ENCODE measurements at places on chromosomes 7 and 10.

GRCh38 chr7:44313621-44314031, 11.8 kb downstream of the CAMK2B start:
- no peak for DNase-seq

GRCh38 chr10:23069019-23069815, 26.2 kb upstream of the MSRB2 start:
- no peak for DNase-seq

- DNase-seq: no peak
These were observed 356.4 kb downstream of the GALNT17 start for GRCh38 chr7:71488308-71488707.

DNA sequence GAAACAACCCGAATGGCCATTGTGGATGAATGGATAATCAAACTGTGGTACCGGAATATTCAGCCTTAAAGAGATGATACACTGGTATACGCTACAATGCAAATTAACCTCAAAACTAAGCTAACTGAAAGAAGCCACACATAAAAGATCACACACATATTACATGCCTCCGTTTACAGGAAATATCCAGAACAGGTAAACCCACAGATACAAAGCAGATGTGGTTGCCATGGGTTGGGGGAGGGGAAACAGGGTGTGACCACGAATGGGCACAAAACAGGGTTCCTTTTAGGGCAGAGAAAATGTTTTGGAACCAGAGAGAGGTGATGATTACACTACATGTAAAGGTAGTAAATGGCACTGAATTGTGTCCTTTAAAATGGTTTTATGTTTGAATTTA, 16.6 kb downstream of the ESYT2 start:
- peak; percentile 64 for DNase-seq

- no peak for DNase-seq
These were observed 3.1 kb upstream of the TMEM26 start for GRCh38 chr10:61456095-61456789.

- no peak for DNase-seq
These were observed 265.3 kb downstream of the TCERG1L start for GRCh38 chr10:131046194-131046593.

GRCh38 chr10:86518781-86519180, 2.8 kb downstream of the WAPL start:
- DNase-seq: no peak

DNA sequence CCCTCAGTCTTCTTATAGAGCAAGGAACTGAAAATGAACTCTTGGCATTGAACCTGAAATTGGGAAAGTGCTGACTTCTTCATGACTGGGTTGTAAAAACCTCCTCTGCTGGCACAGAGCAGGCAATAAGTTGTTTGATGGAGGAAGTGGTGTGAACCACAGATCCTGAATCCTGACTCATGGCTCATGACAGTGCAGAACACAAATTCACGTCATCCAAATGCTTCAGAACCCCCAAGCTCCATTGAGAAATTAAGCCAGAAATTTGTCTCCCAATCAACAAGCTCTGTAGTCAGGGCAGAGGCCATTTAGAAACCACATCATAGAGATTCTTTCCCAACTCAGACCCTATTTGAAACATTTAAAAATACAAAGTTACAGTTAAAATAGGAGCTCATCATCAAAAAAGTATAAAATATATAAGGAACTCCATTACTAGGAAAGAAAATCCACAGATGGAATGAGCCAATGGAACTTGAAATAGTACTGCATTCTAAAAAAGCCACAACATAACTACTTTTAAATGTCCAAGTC, 10.3 kb upstream of the STK17A start:
- peak; percentile 30 for DNase-seq

GRCh38 chr7:130329681-130330080, 14.9 kb upstream of the CPA5 start:
- DNase-seq: no peak

- DNase-seq: no peak
These were observed 134.9 kb upstream of the ZNF92 start for GRCh38 chr7:65238785-65239184.

DNA sequence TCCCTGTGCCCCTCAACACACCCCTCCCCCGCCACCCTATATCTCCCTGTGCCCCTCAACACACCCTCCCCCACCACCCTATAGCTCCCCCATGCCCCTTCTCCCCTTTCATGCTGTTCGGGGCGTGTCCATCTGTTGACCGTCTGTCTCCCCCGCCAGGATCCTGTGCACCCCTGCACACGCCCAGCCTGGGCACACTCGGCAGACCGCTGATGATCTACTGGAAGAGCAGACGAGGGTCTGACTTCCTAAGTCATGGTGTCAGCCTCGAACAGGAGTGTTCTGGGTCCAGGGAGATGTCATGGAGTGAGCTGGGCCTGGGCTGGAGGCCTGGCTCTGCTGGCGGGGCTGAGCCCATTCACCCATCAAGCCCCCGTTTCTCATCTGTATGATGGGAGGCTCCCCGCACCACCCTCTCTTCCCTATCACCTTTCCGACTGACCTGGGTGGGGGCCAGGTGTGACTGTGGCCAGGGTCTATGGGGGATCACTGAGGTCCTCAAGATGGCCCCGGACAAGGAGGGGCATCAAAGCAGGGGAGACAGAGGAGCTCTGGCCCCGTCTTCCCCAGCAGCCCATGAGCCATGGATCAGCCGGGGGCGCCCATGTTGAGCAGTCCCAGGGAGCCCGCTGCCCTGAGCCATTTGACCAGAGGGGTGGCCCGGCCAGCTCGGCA, 48.3 kb downstream of the PDGFA start:
- no peak for DNase-seq

DNA sequence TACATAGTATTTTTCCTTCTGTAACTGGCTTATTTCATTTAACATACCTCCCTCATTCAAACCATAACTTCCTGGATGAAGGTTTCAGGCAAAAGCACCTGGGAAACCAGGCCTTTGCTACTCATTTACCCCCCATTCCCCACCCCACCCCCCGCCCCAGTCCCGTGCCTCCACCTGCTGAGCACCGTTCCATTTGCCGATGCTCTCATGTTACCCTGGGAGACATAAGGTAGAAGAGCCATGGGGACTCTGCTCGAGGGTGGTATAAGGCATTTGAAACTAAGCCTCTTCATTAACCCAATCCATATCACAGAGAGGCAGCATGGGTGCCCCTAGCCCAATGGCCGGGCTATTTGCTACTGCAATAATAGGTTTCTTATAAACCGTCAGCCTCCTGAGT, 22.2 kb upstream of the MCM10 start:
- no peak for DNase-seq

GRCh38 chr10:130545697-130546096, 409.5 kb downstream of the GLRX3 start:
- DNase-seq: no peak

GRCh38 chr10:56522166-56522565, 161.1 kb upstream of the ZWINT start:
- DNase-seq: no peak

- DNase-seq: no peak
These were observed 275.3 kb downstream of the NRG3 start for GRCh38 chr10:82150123-82150900.

DNA sequence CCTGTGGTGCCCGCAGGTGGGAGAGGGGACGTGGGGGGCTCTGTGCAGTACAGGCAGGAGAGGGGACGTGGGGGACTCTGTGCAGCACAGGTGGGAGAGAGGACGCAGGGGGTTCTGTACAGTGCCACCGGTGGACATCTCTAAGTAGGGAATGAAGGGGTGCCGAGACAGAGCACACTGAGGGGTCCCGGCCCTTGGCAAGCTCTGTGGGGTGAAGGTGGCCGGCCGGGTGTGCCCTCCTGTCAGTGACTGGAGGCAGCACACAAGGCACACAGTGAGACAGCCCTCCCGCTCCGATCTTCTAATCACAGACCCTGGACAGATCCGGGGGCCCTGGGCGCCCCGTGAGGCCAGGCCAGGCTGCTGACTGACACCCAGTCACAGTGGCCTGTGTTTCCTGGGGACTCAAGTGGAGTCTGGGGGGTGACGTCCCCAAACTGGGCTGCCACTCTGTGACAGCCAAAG, 11.2 kb downstream of the GPR146 start:
- DNase-seq: no peak

DNA sequence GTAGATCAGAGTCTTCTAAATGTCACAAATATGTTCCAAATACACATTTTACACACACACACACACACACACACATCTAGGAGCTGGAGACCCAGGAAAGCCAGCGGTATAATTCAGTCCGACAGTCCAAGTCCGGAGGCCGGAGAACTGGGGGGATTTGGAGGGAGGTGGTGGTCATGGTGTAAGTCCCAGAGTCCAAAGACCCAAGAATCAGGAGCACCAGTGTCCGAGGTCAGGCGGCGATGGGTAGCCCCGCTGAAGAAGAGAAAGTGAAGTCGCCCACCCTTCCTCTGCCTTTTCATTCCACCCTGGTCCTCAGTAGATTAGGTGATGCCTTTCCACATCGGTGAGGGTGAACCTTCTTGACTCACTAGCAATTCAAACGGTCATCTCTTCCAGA, 154.8 kb downstream of the CAMK1D start:
- DNase-seq: no peak

DNA sequence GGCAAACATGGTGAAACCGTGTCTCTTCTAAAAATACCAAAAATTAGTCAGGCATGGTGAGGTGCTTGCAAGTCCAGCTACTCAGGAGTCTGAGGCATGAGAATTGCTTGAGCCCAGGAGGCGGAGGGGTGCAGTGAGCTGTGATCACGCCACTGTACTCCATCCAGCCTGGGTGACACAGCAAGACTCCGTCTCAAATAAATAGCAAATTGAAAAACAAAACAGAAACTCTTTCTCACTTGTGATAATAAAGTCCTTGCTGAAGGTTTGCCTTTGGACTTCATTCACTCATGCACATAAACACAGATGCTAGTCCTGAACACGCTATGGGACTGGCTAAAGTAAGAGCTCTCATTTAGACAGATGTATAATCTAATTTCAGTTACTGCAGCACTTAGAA, 37.6 kb downstream of the ANK3 start:
- no peak for DNase-seq

DNA sequence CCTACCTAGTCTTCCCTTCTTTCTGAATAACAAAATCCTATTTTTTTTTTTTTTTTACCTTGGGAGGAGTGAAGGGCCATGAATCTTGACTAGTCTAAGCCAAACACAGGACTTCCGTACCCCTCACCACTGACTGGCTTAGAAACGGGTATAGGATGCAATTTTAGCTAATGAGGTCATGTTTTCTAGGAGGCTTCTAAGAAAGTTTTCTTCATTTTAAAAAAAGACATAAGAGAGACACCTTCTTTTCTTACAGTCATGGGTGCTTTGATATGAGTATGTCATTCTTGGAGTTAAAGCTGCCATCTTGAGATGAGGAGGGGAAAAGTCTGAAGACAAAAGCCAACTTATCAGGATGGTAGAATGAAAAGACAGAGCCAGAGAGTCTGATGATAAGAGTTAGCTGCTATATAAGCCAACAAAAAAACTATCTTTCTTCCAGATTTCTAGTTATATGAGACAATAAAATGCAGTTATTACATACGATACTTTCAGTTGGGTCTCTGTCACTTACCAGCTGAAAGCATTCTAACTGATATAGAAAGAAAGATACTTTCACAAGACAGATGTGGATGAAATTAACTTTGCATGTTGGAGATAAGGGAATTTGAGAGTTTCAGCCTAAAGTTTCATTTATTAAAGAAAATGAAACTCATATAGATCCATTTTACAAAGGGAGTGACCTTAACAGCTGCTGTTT, 34.0 kb downstream of the ZNF438 start:
- no peak for DNase-seq

- no peak for DNase-seq
These were observed 5.7 kb upstream of the LCOR start for GRCh38 chr10:96826438-96826837.

GRCh38 chr10:93601146-93601773, at the start of gene RBP4:
RBP4 (minus strand) TSS chr10:93601235; CDS start chr10:93601028, 207 bp downstream.
- DNase-seq: no peak

- no peak for DNase-seq
These were observed 84.0 kb downstream of the ADD3 start for GRCh38 chr10:110091830-110092229.

DNA sequence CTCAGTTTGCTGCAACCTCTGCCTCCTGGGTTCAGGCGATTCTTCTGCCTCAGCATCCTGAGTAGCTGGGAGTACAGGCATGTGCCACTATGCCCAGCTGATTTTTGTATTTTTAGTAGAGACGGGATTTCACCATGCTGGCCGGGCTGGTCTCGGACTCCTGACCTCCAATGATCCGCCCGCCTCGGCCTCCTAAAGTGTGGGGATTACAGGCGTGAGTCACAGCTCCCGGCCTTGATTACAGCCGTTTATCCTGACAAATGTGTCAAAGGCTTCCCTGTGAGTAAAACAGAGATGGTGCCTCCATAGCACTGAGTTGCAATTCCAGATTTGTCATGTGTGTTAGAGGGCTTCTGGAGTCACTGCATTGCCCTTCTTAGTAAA, 273.7 kb downstream of the CCDC3 start:
- no peak for DNase-seq

DNA sequence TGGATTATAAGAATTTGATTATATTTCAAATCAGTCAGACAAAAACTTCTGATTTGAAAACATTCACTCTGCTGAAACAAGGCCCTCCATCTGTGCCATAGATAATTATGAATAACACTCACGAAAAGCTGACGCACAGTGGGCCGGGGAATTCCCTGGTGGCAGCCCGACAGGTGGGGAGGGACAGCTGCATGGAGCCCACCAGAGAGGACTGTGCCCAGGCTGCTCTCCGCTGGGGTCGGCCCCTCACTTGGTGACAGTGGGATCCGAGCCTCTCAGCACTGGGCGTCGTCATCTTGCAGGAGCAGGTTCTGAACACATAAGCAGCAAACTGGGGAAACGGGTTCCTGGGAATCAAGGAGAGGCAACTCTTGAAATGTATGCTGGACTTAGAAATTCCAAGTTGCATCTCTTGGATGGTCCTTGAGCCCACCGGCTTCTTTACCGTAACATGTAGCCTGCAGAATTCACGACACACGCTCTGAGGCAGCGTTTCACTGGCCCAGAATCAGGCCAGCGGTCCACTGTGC, 41.4 kb downstream of the AFAP1L2 start:
- DNase-seq: no peak

DNA sequence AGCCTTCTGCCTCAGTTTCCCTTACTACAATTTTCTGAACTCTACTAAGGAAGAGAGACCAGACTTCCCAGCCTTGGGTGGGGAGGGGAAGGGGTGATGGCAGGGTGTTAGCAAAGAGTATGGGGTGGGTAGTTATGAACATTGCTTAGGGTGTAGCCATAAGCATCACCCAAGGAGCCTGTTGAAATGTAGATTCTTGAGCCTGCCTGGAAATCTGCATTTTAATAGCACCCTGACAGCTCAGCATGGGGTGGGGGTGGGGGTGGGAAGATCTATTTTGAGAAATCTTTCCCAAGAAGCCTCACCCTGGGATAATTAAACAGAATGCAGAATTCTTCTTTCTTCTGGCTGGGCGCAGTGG, 164.8 kb downstream of the NRF1 start:
- DNase-seq: no peak

- no peak for DNase-seq
These were observed 490.2 kb upstream of the AUTS2 start for GRCh38 chr7:69108097-69108496.

- DNase-seq: peak; percentile 47
These were observed 640 bp downstream of the ANKMY2 start for GRCh38 chr7:16644636-16645592.

- no peak for DNase-seq
These were observed 598.6 kb downstream of the SH2D4B start for GRCh38 chr10:81136261-81136660.
